GM12892 (cell line): ENCODE measurements at places on chromosomes 16 and 17.

DNA sequence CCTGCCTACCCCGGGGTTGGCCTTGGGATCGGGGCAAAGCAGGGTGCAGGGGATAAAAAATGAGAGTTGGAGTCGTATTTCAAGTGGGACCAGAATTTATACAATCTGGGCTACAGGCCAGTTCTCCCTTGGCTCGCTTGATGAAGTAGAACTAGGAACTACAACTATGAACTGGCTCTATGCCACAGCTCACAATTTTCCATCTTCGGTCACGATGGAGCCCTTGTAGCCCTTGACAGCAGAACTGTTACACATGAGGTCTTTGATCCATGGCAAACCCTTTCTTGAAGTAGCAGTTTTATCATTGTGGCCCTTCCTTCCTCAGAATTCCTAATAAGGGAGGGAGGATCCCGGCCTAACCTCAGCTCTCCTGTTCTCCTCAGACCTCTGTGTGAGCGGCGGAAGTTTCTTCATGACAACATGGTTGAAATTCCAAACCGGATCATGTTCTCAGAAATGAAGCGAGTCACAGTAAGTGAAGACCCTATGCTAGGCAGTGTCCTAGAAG is 17.1 kb downstream of the LIG3 start:
- no peak for DNase-seq

GRCh38 chr17:30547778-30548573 is 70.8 kb downstream of the GOSR1 start:
- no peak for DNase-seq

DNA sequence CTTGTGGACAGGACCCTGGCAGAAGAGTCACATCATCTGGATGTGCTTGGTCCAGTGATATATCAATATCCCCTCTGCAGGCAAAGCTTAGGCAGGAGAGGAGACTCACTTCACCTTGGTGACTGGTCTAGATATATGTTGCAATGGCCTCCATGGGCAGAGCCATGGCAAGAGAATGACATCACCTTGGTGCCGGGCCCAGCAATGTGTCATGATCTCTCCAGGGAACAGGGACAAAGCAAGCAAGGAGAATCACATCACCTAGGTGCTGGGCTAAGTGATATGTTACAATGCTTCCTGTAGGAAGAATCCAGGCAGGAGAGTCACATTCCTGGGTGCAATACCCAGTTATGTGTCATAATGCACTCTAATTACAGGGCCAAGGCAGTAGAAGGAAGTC is 2106.2 kb downstream of the TP53TG3F start:
- no peak for DNase-seq

DNA sequence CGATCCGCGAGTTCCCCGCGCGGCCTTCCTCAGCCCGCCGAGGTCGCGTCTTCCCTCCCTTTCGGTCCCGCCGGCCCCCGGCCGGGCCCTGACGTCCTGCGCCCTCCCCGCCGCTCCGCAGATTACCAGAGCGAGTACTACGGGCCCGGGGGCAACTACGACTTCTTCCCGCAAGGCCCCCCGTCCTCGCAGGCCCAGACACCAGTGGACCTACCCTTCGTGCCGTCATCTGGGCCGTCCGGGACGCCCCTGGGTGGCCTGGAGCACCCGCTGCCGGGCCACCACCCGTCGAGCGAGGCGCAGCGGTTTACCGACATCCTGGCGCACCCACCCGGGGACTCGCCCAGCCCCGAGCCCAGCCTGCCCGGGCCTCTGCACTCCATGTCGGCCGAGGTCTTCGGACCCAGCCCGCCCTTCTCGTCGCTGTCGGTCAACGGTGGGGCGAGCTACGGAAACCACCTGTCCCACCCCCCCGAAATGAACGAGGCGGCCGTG is 5.4 kb downstream of the LHX1 start:
- DNase-seq, result no peak

GRCh38 chr17:55664287-55664686 is 58.4 kb downstream of the TMEM100 start:
- DNase-seq, result no peak

DNA sequence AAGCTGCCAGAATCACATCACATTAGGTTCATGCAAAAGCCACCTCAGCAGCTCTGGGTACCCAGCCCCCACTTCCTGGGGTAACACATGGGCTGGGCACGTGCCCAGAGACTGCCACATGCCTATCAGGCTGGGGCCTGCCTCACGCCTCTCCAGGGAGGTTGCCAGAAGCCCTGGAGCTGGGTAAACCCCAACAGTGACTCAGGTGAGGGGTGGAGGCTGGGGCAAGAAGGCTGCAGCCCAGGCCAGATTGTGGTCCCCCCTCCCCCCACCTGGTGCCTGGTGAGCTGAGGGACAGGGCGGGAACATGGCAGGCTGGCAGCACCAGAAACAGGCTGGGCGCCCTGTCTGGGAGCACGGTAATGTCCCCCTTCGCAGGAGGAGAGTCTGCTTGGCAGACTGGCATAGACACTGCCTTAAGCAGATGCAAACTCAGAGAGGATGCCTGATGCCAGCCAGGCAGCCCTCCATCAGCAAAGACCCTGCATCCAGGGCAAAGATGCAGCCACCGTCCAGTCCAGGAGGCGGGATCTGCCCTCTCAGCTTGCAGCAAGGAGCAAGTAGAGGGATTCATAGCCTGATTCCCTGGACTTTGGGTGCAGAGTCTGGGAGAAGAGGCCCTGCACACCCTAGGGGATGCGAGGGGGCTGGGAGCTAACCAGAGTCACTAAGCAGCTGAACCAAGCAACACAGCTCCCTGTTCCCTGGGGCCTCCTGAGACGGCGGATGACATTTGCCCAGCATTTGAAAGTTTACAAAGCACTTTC is 28.8 kb downstream of the NGFR start:
- DNase-seq, result peak; percentile 18

GRCh38 chr17:5226940-5227878 is 7.5 kb downstream of the SCIMP start:
- no peak for DNase-seq

DNA sequence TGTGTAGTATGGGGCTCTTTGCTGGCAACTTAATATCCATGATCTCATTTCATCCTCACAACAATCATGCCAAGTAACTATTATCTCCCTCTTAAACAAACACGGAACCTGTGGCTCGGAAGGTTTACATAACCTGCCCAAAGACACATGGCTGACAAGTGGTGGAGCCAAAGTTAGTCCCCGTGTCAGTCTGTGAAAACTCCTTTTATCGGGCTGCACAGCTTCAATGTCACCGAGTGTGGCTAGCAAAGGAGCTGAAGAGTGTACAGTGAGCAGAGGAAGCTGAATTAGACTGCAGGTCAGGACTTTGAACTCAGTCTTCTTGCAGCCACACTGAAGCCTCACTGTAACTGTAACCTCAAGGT is 80.3 kb downstream of the PARN start:
- DNase-seq, result no peak

DNA sequence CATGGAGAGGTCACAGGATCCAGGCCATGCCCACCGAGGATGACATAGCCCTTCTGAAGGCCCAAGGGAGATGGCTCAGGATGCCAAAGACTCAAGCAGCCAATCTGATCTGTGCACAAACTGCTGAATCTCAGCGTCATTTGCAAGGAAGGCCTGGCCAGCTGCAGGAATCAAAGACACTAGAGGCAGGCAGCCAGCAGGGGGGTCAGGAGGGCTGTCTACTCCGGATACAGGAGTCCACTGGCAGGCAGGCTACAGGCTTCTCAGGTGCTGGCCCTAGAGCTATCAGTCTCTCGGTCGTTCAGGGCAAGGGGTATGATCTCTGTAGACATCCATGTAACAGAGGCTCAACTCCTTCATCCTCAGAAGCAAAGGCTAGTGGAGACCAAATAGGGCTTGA is 1735.3 kb downstream of the TP53TG3F start:
- DNase-seq, result no peak

- DNase-seq, result peak; percentile 52
These were observed 943 bp downstream of the CNTROB start for GRCh38 chr17:7932949-7933348.

GRCh38 chr17:57442914-57443571 is 186.7 kb downstream of the MSI2 start:
- DNase-seq, result no peak

DNA sequence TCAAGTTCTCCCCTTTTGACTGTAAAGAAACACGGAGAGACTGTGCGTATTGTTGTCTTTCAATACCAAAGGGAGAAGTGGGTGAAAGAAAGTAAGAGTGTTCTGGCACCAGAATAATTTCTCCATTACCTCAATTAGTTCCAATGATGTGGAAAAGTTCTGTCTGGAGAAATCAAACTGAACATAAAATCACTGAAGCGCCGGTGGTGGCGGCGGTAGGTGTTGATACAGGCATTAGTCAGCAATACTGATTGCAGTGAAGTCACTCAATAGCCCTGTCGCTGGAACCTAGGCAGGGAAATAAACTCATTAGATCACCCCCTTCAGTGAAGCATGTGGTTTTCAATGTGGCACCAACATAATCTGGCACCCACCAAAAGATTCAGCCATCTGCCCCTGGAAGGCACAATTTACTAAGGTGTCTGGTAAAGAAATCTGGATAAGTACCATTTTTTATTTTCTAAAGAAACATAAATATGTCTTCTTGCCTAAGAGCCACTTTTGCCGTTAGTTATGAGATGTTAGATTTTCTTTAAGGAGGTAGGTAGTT is 274.2 kb upstream of the SOX9 start:
- no peak for DNase-seq

DNA sequence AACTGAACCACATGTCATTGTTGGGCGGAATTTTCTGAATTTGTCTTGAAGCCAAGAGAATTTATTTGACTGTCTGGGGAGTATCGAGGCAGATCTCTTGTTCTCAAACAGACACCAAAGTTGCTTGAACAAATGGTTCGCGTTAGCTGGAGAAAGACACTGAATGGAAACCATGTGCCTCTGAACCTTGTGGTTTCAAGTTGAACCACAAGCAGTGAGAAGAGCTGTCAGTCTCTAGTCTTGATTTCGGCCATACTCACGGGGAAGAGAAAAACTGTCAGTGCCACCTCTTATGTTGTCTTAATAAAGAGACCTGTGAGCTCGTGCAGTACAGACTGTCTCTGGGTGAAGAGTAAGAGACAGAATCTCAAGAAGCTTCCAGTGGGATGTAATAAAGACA is 886.5 kb upstream of the SOX9 start:
- no peak for DNase-seq

DNA sequence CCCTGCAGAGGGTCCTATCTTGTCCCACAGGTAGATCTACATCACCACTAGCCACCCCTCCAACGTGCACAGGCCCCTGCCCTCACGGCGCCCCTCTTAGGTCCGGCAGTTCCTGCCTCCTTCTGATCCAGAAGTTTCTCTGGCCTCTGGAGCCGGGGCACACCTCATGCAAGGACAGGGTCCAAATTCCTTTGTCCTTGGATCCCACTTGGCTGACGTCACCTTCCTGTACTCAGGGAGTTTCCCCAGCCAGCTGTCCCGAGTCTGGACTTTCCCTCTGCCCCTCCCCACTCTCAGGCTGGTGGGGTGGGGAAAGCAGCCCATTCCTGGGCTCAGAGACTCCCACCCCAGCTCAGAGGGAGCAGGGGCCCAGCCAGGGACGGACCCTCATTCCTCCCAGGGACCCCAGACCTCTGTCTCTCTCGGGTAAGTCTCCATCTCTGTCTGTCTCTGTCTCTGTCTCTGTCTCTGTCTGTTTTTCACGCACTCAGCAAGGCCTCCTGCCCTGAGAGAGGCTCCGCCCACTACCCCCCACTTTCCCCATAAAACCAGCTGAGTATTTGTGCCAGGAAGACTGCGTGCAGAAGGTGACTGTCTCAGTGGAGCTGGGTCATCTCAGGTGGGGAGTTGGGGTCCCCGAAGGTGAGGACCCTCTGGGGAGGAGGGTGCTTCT is at the start of gene IL32:
TSS of gene IL32 (plus strand) at position 572 of the 673 bp plus-strand sequence. CDS start 172 bp downstream, outside the sequence.
- no peak for DNase-seq

- no peak for DNase-seq
These were observed 113.2 kb upstream of the MAF start for GRCh38 chr16:79713609-79714309.
